Lung microvascular endothelial cell (primary cell): ENCODE measurements at places on chromosomes 2 and 18.

GRCh38 chr2:197307236-197307932 lies 3.2 kb downstream of the ANKRD44 start:
- DNase-seq = no peak

DNA sequence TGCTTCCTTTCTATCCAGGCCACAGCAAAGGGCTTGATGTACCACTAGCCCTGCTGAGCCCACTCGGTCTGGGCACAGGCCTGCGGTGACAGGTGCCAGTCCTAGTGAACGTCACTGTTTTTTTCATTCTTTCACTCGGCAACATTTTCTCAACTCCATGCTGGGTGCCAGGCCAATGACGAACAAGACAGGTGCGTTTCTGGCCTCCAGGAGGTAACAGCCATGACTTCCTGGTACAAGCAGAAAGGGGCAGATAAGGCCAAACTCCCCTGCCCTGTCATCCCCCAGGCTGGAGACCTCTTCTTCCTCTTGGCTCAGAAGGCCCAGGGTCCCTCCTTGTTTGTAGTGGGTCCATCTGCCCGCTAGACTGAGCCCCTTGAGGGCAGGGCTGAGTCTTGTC lies 55.7 kb upstream of the OTOF start:
- DNase-seq = no peak

- no peak for DNase-seq
Observed at GRCh38 chr2:2840681-2841300, 509.7 kb upstream of the MYT1L start.

DNA sequence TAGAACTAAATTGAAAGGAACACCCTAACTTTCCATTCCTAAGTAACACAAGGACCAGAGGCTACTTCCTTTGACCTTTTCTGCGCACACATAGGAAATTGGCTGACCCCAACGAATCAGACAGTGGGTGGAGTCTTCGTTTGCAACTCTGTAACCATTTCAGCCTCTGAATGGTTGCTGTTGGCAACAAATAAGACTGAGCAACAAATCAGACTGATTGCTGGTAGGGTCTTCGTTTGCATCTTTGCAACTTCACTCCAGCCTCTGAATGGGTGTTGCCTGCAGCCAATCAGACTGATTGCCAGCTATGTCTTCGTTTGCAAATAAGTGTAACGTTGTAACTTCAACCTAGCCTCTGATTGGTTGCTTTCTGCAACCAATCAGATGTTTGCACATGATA lies 34.6 kb downstream of the USP40 start:
- DNase-seq = peak; percentile 9

GRCh38 chr2:147177071-147177857 lies 667.6 kb upstream of the ACVR2A start:
- no peak for DNase-seq

GRCh38 chr2:83002706-83003105 lies 1456.4 kb downstream of the SUCLG1 start:
- no peak for DNase-seq

DNA sequence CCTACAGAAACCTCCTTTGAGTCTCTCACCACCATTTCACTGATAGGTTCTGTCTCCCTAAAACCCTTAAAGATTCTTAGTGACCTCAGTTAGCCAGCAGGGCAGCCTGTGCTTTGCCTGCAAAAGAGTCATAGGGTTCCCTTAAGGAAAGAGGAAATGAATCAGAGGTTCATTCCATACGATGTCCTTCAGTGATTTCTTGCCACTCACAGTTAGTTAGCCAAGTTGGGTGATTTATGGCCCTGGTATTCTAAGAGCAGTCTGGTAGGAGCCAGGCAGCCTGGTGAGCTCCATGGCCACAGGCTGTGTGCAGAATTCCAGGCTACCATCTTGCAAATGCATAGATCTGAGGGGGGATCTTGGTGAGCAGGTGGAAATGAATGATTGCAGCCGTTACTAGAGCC lies 18.7 kb upstream of the CCBE1 start:
- peak; percentile 96 for DNase-seq

DNA sequence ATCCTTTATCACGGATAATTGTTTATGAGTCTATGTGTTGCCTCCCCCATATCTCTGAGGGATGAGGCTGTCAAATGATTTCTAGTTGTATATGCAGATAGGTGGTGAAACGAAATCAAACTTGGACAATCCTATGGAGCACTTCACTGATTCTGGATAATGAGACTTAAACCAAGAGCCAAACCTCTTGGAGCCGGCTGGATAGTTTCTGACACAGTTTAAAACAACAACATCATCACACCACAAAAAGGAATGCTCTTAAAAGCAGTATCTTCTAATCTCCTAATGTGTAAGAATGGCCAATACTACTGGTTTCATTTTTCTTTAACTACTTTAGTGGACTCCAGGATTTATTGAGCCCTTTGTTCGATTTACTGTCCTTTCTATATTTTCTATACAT lies 36.5 kb downstream of the SPHKAP start:
- no peak for DNase-seq

DNA sequence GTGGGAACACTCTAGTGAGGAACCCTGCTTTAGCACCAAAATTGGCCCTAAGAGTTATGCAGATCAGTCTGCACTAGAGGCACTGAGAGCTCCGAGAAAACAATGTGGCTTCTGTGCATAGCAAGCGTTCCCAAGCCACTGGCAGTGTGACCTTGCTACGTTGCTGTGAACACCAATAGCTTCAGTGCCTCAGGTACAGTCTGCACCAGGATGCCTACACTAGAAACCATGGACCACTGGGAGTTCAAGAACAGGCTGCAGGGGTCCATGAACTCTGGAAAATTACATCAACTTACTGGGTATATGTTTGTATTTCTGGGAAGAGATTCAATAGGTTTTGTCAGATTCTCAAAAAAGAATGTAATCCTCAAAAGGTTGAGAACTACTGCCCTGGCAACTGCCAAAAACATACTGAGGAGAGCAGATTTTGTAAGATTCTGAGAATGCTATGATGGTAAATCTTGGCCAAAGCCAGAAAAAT lies 18.3 kb upstream of the SP3 start:
- no peak for DNase-seq

DNA sequence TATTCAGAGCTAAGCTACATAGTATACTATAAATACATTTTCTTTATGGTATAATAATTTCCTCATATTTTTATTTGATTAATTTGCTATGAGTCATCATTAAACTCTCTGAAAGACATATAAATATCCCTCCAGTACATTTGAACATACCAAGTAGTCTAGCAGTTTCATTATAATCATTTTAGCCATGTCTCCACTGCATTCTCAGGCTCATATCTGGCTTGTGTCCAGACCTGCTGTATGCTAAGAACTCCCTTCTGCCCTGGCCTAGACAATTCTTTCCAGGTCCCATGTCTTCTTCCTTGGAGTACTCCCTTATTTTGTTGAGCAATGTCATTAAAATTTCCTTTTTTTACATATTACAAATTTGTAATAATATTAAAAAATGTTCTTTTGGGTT lies 16.6 kb upstream of the DYNC1I2 start:
- DNase-seq = no peak

- no peak for DNase-seq
Observed at GRCh38 chr2:74425523-74425922, 4.0 kb downstream of the WDR54 start.

DNA sequence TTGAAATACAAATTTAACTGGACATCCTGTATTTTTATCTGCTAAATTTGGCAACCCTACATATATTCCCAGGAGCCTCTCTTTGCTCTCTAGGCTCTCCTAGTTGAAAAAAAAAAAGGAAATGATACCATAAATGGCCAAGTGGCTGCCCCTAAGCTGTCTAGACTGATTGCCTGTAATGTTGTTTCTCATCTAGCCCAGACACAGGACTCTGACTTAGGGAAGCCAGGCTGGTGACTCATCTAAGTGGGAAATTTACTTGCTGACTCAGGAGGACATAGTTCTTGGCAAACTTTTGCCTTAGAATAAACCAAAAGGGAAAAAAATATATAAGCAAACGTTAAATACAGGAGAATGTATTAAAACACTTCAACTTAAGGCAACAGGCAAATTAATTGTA lies 14.6 kb upstream of the ITGAV start:
- DNase-seq = peak; percentile 99

GRCh38 chr2:122100756-122101155 lies 345.3 kb downstream of the TSN start:
- no peak for DNase-seq

- DNase-seq = no peak
Observed at GRCh38 chr2:13433954-13434353, 717.2 kb downstream of the TRIB2 start.

DNA sequence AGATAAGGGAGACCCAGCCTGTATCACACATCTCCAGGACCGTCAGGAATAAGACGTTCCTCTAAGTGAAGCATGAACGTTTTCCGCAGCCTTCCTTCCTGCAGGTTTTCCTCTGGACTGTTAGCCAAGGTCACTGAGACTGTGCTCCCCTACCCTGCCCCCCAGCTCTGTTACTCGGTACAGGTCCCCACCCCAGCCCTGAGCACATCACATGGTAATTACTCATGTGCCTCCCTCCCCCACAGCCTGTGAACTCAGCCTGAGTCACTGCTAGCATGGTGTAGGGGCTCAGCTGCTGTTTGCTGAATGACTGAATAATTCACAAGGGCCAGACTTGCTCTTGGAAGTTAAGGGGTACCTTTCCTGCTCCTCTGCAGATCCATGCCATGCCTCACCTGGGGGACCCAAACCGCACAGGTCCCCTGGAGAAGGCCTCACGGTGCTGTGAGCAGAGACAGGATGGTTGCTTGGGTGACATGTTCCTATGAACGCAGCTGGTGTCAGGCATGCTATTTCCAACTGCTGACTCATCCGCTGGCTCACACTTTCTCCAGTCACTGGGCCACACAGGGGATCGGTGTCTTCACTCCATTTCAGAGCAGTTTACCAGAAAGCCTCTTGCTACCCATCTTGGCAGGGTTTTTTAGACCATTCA lies 88.2 kb downstream of the PLB1 start:
- DNase-seq = peak; percentile 86

GRCh38 chr2:205593891-205594290 lies 88.4 kb upstream of the NRP2 start:
- DNase-seq = no peak

DNA sequence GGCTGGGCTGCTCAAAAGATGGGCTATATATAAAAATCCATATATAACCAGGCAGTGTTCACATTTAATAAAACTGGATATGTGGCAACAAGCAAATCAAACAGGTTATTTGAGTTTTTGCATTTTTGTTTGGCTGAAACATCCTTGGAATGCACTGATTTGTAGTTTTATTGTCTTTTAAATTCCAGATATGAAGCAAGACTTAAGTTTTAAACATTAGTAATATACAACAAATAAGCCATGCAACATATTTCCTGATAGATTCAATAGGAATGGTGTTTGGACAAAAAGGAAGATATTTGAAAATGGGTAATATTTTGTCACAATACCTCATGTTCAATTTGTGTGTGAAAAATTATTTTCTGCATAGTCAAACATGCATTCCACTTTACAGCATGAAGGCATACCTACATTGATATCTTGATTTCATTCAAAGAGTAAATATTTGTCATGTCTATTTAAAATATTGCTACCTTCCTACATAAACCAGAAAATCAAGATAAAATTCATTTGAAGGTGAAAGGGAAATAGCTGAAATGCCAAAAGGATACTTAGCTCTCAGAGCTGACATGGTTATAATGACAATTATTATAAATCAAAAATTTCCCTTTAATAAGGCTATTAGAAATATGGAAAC lies 132.3 kb upstream of the NETO1 start:
- no peak for DNase-seq

GRCh38 chr18:13136056-13136903 lies 82.3 kb upstream of the LDLRAD4 start:
- DNase-seq = peak; percentile 16

- no peak for DNase-seq
Observed at GRCh38 chr18:59142274-59142673, 2.6 kb downstream of the SEC11C start.

GRCh38 chr18:77165503-77166188 lies 33.1 kb upstream of the MBP start:
- DNase-seq = no peak

DNA sequence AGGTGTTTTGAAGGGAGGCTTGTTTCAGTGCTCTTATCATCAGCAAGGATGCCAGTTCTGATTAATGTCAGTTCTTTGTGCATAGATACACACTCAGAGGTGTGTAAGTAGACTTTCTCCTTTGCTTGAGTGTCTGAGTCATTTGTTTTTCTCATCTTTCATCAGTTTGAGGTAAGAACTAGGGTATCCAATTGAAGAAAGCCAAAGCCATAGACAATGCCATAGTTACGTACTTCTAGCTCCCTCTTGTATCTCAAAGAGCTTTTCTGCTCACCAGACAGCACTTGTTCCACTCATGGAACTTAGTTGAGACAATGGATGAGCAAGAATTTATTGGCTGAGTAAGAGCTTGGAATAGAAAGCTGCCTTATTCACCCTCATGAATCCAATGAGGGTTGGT lies 520.1 kb downstream of the PIK3C3 start:
- no peak for DNase-seq

DNA sequence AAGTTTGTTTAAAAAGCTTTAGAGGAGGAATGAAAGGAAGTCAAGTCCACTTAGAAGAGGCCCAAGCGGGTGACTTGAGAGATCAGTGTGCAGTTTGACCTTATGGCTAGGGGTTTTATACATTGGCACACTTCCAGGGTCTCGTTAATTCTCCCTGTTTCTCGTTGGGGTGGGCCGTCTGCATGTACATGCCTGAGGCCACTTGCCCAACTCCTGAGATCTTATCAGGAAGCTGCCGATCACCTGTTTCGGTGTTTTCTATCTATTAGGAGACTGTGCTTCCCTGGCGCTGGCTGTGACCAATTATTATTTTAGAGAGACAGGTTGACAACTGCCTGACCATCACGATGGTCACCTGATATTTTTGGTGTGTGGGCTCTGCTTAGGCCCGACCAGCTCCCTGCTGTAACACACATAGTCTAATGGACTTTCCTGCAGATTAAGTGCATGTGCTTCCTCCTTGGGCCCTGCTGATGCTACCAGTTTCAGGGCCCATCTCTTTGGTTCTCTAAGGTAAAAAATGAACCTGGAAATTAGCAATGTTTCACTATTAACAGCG lies 31.0 kb upstream of the MSH6 start:
- DNase-seq = no peak

DNA sequence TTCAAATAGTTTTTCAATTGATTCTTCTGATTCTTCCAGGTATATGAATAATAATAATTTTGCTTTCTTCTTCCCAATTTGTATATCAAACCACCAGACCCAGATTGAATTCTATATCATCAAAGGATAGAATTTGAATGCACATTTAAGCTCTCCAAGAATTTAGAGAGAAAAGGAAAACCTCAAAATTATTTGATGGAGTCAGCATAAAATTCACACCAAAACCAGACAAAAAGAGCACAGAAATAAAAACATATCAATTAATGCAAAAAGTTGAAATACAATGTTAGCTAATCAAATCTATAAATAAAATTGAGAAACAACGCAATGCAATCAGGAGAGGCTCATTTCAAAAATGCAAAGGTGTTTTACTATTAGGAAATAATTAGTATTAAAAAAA lies 248.0 kb upstream of the HS6ST1 start:
- DNase-seq = no peak

DNA sequence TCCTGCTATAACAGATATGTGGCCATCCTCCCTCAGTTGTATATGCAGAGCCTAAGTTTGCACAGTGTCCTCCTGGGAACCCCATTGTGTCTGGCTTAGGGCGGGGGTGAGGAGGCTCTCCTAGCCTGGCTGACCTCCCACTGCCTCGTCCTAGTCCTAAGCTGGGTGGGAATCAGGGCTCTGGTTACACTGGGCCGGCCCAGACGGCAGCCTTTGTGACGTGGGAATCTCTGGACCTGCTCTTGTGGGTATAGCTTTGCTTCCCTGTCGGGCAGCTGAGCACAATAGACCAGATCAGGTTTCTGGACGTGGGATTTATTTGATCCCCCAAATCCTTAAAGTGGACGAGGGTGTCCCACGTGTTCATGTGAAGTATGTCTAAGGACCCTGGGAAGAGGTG lies 2.9 kb downstream of the ACKR3 start:
- no peak for DNase-seq

GRCh38 chr2:69947325-69947931 lies 14.0 kb downstream of the ASPRV1 start:
- DNase-seq = no peak
